ENCODE measurements at places on chromosomes 11 and 22.

DNA sequence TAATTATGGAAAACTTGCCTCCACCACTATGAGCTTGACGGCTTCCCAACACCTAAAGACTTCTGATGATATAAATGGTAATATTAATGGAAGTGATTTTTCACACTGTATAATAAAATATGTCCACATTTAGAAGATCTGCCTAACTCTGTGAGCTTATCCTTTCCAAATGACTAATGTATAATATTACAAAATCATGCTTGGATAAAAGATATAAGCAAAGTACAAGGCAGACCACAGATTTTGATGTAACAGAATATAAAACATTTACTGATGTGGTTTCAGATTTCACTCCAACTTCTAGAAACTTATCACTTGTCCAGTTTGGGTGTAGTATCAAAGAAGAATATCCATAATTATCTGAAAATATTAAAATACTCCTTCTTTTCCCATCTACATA lies 36.9 kb downstream of the GALNT18 start:
- no peak for DNase-seq

- DNase-seq = peak; percentile 24
Measured at GRCh38 chr22:43042101-43042780, 27.3 kb upstream of the PACSIN2 start.

DNA sequence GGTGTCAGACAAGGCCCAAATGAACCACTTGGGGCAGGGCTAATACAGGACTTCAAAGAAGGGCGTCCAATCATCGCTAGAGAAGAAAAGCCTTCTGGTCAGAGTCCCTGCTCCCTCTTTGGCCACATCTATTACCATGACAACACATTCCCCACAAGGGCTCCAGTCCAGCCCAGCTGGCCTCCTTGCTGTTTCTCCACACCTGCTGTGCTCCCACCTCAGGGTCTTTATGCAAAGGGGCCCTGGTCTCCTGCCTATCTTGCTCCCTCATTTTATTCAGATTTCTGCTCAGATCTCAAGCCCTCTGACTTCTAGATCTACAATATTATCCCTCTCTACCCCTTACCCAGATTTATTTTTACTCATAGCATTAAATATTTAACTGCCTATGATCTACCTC lies 58.0 kb upstream of the KIRREL3 start:
- no peak for DNase-seq

DNA sequence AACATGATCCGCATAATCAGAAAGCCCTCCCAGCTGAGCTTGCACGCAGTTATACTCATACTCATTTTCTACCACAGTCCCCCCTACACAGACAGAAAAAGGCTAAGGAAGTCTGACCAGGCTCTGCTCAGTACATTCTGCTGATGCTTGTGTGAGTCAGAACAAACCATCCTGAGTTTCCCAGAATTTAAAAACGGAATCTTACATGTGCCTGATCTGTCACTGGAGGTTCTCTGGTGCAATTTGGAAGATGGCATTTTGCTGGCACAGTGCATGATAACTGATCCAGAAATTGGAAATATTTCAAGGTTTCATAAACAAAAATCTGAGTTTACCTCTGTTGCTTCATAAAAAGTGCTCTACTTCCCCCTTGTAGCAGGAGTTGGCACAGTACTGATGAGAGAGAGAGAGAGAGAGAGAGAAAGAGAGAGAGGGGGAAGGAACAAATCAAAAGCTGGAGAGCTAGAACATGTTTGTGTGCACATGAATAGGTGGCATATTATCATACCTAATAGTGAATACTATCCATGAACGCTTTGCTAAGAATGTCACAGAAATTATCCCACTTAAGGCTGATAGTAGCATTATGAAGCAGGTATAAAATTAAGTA lies 1085.3 kb downstream of the DLG2 start:
- DNase-seq = peak; percentile 80

GRCh38 chr11:102518296-102519094 lies 12.1 kb downstream of the MMP7 start:
- no peak for DNase-seq

GRCh38 chr11:63590024-63590788 lies 24.0 kb downstream of the PLAAT3 start:
- no peak for DNase-seq
